Myometrial cell (primary cell): ENCODE measurements at places on chromosomes 6 and 20. TPM values are rescaled to one million over a fixed set of nuclear protein-coding genes. Genes with fewer than 3 reads are reported as not detected.

Gene MDN1
- 5.8 and 9.7 TPM in 2 replicates for total RNA-seq

Gene SLC23A2
- total RNA-seq, result 4.3 and 5.5 TPM in 2 replicates

Gene RALGAPA2
- total RNA-seq, result 2.0 and 2.7 TPM in 2 replicates

Gene FKBP1C
- total RNA-seq, result 0.18 and 0.29 TPM in 2 replicates

Gene VSX1
- total RNA-seq, result not detected in 2 replicates

Gene XKR7
- total RNA-seq, result not detected in 2 replicates

Gene NKX2-4
- total RNA-seq, result not detected in 2 replicates

Gene DDRGK1
- 58.3 and 64.3 TPM in 2 replicates for total RNA-seq

Gene DEFB132
- not detected in 2 replicates for total RNA-seq

Gene GLO1
- total RNA-seq, result 218 and 252 TPM in 2 replicates

Gene CASS4
- total RNA-seq, result 24.1 and 25.4 TPM in 2 replicates

Gene SLC32A1
- not detected in 2 replicates for total RNA-seq

Gene MAP3K7
- total RNA-seq, result 18.5 and 26.8 TPM in 2 replicates

Gene LY86
- total RNA-seq, result not detected in 2 replicates

Gene PDE7B
- total RNA-seq, result 3.7 and 4.0 TPM in 2 replicates

Gene IL17F
- not detected in 2 replicates for total RNA-seq

Gene C20orf141
- not detected in 2 replicates for total RNA-seq

Gene TNXB
- 0.29 and 1.4 TPM in 2 replicates for total RNA-seq

Gene ISM1
- not detected in 2 replicates for total RNA-seq

Gene GABRR2
- not detected in 2 replicates for total RNA-seq

Gene OR2H2
- total RNA-seq, result not detected in 2 replicates

Gene PROKR2
- total RNA-seq, result not detected in 2 replicates

Gene TRIM40
- total RNA-seq, result not detected in 2 replicates

Gene FLRT3
- total RNA-seq, result 1.4 and 4.1 TPM in 2 replicates

Gene SIRT5
- 5.1 and 7.5 TPM in 2 replicates for total RNA-seq

Gene CDH26
- under 0.01 TPM in 1 of 2 replicates, not detected in the other for total RNA-seq

Gene TMEM244
- not detected in 2 replicates for total RNA-seq

Gene PTCRA
- not detected in 2 replicates for total RNA-seq

Gene NCOA6
- total RNA-seq, result 7.2 and 9.2 TPM in 2 replicates

Gene PTPRK
- 18.5 and 18.8 TPM in 2 replicates for total RNA-seq

Gene MYLIP
- 2.5 and 3.5 TPM in 2 replicates for total RNA-seq

Gene SIRPB1
- 1.2 and 1.8 TPM in 2 replicates for total RNA-seq

Gene TMEM151B
- under 0.01 TPM in 1 of 2 replicates, not detected in the other for total RNA-seq

Gene ATP9A
- total RNA-seq, result 1.9 and 3.2 TPM in 2 replicates

Gene SLC16A10
- not detected in 2 replicates for total RNA-seq

Gene FOXC1
- total RNA-seq, result 2.1 and 2.3 TPM in 2 replicates

Gene MOCS1
- 8.1 and 12.2 TPM in 2 replicates for total RNA-seq

Gene GPLD1
- total RNA-seq, result under 0.01 TPM in 1 of 2 replicates, not detected in the other

Gene SSTR4
- not detected in 2 replicates for total RNA-seq

Gene CGA
- 1.7 and 4.6 TPM in 2 replicates for total RNA-seq

Gene KCNK16
- total RNA-seq, result not detected in 2 replicates

Gene ZBTB22
- total RNA-seq, result 14.4 and 23.1 TPM in 2 replicates

Gene CLPSL2
- not detected in 2 replicates for total RNA-seq

Gene TDRD6
- total RNA-seq, result not detected in 2 replicates

Gene COL11A2
- total RNA-seq, result under 0.01 TPM in 1 of 2 replicates, not detected in the other
